Caki2 (cell line): ENCODE measurements at places on chromosomes 6 and 20.
A peak's percentile ranks its signal among the peaks of the same experiment; 100 is the strongest.

DNA sequence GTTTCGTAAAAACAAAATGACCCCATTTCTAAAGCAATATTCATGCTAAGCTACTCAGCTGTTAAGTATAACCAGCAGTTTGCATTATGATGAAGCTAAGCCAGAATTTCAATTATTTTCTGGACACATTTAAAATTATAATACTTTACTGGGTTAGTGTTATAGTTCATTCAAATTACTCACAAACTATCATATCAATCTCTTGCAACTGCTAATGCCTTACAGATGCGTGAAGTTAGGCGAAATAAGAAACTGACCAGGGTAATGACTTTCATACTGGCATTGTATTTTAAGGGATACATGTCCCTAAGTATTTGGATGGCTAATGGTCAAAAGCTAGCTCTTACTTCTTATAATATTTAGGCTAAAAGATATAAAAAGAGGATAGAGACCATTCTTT lies 249.6 kb downstream of the TSHZ2 start:
- DNase-seq: no peak

GRCh38 chr20:361561-361960 lies 14.7 kb downstream of the NRSN2 start:
- DNase-seq: peak; percentile 94

GRCh38 chr6:97461218-97461617 lies 178.2 kb upstream of the MMS22L start:
- no peak for DNase-seq

GRCh38 chr6:12137480-12137879 lies 125.4 kb downstream of the HIVEP1 start:
- peak; percentile 29 for DNase-seq

DNA sequence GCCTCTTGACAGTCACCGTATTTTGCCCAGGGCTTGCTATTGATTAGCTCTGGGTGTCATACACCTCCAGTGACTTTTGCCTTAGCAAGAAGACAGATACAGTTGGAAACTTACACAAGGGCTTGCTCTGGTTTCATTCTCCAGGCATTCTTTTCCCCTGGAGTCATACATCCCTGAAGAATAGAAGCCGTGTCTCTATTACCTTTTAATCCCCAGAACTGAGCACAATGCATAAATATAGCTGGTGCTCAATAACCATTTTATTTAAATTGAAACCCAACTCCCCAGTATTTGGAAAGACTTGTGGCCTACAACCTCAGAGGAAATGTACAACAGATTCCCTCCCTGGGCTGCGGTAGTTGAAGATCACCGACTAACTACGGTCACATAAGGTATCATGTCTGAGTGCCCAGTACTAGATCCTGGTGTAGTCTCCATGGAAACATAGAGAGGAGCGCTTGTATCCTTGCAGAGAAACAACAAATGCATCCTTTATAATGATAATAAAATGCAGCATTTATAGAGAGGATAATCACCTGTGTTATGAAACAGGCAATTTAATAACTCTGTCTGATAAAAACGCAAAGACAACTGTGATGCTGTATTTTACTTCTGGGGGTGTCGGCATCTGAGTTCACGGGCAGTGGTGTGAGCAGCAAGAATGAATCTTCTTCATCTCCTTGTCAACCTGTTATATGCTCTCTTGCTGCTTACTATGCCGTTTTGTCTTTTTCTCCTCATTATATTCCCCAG lies 401.2 kb upstream of the AGPAT4 start:
- DNase-seq: no peak

DNA sequence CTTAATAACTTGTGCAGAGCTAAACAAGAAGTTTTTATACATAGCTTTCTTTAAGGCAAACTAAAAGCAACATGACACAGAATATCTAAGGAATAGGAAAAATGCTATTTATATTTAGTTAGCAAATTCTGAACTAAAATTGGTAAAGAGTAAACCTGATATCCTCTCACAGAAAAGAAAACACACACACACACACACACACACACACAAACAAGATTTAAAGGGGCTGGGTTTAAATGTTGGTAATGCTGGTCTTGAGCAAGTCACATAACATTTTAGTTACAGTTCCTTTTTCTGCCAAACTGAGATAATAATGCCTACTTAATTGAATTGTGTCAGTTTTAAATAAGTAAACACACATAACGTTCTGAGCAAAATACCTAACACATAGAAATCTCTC lies 1.6 kb downstream of the TRDN start:
- DNase-seq: no peak

DNA sequence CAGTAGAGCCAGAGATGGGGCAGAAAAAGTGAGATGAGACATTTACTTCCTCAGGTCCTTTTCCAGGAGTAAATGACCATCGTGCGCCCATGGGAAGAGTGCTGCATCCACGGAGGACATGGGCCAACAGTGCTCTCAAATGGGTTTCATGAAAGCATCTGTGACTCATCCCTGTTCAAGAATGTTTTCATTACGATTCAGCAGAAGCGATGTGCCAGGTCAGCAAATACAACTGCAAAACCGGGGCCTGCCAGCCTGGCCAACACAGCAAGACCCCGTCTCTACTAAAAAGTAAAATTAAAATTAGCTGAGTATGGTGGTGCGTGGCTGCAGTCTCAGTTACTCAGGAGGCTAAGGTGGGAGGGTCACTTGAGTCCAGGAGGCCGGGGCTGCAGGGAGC lies 125.1 kb downstream of the LY86 start:
- DNase-seq: peak; percentile 21

GRCh38 chr20:11445891-11446290 lies 471.8 kb upstream of the BTBD3 start:
- DNase-seq: no peak

- DNase-seq: no peak
These were observed 949 bp downstream of the MACROD2 start for GRCh38 chr20:13996265-13996664.

- no peak for DNase-seq
These were observed 50.7 kb downstream of the ANKRD60 start for GRCh38 chr20:58177799-58178198.

- peak; percentile 59 for DNase-seq
These were observed 498.9 kb downstream of the BCKDHB start for GRCh38 chr6:80605165-80605989.

DNA sequence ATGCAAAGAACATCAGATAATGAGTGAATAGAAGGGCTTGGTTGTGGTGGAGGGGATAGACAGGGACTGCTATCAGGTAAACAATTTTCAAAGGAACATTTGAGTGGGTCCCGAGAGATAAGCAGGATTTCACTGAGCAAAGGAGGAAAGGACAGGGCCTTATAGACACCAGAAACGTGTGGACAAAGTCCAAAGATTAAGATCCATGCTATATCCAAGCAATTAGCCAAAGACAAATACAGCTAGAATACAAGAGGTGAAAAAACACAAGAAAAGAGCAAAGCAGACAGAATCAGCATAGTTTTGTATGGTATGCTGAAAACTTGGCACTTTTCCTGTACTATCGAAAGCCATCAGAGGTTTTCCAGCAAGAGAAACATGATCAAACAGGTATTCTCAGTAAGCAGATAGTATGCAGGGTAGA lies 59.8 kb downstream of the CDK19 start:
- no peak for DNase-seq

DNA sequence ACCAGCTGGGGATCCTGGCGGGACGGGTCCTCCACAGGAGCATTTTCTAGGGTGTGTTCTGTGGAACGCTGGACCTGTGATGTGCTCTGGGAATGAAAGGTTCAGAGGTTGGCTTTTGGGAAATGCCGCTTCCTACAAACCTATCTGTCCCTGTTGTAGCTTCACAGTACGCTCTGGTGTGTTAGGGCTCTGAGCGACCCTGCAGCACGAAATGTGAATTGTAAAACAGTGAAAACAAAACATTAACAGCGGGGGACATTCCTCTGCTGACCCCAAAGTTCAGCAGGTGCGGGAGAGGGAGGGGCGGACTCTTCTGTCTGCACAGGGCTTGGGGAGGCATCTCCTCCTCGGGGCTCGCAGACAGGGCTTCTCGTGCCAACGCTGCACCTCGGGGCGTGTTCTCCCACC lies 155.9 kb downstream of the NRN1 start:
- no peak for DNase-seq

GRCh38 chr6:51398793-51399192 lies 580.1 kb downstream of the TFAP2B start:
- DNase-seq: no peak

DNA sequence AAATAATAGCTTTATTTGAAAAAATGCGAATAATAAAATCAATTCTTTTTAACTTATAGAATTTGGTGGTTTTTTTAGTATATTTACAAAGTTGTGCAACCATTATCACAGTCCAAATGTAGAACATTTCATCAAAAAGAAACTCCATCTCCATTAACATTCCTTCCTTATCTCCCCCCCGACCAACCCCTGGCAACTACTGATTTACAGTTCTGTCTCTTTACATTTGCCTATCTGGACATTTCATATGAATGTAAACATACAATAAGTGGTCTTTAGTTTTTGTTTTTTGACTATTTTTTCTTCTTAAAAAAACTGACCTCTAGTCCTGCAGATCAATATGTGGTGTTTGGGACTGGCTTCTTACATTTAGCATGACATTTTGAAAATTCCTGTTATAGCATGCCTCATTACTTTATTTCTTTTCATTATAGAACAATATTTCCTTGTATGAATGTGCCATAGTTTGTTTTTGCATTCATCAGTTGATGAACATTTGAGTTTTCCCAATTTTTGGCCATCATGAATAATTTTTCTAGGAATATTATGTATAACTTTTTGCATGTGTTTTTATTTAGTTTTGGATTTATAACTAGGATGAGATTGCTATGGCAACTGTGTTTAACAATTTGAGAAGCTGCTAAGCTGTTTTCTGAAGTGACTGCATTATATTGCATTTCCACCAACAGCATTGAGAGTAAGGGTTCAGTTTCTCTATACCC lies 344.7 kb downstream of the NKAIN2 start:
- DNase-seq: no peak

DNA sequence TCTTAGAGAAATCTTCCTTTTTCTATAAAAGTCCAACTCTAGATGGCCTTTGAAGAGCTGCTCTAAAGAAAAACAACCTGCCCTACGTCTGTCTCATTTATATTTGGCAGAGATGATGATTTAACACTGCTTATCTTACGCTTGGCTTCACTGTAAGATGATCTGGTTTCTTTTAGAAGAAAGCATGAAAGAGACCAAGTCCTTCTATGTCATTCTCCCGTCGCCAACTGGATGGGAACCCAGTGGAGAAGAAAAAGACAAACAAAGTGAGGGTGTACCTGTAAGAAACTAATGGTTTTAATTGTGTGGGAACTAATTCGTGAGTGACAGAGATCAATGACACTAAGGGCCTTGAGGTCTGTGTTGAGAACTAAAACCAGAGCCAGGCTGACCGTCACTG lies 92.8 kb downstream of the MBOAT1 start:
- no peak for DNase-seq

GRCh38 chr6:14848019-14848418 lies 397.9 kb upstream of the JARID2 start:
- no peak for DNase-seq

DNA sequence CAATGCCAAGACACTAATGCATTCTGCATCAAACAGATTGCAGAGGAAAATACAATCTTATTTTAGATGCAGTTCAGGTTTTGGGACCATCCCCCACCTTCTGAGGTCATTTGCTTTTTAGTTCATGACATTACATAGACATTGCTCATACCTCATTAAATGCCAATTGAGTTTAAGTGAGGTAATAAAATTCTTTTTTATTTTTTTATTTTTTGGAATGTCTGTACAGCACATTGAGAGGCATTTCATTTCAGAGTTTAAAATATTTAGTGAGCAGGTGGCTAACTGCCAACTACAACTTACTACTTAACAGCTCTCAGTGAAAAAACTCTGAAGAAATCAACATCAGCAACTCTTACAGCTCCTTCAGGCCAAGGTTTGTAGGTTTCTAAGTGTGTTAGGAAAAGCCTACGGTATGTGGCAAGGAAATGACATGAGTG lies 482.2 kb upstream of the RNF217 start:
- DNase-seq: peak; percentile 69

DNA sequence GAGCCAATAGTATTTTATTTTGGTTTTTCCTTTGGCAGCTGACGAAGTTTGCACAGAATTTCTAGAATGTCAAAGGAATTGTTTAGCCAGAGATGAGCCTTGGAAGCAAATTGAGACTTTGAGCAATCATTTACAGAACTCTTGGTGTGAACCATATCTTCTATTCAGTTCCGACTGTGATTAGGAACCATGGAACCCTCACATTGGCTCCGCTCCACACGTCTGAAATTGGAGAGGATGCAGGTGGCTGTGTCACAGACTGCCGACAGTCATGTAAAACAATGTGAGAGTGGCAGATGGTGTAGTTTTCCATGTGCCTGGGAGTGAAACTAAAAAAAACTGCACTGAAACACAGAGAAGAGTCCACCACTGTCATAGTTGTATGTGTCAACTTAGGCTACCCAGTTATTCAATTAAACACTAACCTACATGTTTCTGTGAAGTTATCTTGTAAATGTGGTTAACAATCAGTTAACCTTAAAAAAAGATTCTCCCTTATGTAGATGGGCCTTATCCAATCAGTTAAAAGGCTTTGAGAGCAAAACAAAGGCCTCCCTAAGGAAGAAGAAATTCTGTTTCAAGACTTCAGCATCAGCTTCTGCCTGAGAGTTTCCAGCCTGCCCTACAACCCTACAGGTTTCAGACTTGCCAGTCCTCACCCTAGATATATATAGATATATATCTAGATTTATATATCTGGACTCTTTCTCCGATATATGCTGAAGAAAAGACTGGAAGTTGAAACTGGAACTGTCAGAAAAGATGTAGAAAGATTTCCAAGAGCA lies 3.3 kb upstream of the HMGN4 start:
- DNase-seq: peak; percentile 98

DNA sequence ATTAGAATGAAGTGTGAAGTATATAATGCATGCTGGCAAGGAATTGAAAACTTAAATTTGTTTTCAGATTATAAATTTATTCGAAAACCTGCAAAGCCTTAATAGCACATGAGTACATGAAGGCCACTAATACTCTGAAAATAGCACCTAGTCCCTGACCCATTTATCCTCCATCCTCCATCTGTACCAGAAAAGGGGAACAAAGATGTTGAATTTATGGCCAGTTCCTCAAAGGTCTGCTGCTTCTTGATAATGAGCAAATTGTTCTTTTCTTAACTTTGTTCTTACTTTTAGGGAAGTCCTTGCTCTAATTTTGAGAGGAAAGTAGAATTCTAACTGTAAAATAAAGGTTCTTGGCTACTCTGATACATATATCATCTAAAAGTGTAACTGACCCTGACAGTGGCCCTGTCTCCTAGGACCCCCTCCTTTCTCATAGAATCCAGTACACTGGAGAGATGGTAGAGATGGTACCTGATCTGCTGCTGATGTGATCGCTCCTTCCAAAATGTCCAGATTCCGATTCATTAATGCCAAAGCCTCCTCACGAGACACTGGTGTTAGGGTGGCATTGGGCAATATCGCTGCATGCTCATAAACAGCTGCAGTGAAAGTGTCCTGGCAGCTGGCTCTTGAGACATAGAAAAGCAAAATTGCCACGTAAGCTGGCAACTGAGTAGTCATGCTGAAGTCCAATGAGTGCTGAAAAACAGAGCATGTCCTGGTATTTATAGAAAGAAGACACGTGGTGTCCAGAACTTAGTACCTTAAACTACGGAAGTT lies at the start of gene VNN1:
Gene VNN1 (minus strand): TSS at position 704 of the 783 bp plus-strand sequence. CDS start 20 bp downstream, at position 684.
- DNase-seq: no peak
